Suppressor macrophage treated with lipopolysaccharide for 4 hours (primary cell): ENCODE measurements at places on chromosomes 16 and 17.

GRCh38 chr17:6677158-6677831 lies 25.7 kb downstream of the C17orf100 start:
- no peak for DNase-seq

DNA sequence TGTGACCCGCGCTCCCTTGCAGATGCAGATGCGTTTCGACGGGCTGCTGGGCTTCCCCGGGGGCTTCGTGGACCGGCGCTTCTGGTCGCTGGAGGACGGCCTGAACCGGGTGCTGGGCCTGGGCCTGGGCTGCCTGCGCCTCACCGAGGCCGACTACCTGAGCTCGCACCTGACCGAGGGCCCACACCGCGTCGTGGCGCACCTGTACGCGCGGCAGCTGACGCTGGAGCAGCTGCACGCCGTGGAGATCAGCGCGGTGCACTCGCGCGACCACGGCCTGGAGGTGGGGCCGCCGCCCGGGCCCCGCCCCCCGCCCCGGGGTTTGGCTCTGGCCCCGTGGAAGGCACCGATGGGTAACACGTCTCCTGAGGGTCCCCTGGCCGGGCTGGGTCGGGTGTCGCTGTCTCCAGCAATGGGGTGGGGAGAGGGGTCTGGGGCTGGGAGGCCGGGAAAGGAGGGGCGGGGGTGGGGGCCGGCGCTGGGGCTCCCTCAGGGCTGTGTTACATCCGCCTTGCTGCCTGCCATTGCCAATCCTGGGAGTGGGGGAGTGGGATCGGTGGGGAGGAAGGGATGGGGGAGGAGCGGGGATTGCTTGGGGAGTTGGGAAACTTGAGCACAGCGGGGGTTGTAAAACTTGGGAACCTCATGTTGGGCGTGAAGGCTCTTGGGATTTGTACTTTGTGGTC lies 737 bp downstream of the NUDT16L1 start:
- DNase-seq, result no peak

- DNase-seq, result no peak
Measured at GRCh38 chr17:249236-249993, 68.0 kb upstream of the DOC2B start.

- no peak for DNase-seq
Measured at GRCh38 chr16:47872225-47872624, 283.6 kb downstream of the ABCC12 start.

- DNase-seq, result no peak
Measured at GRCh38 chr17:71375948-71376347, 744.9 kb upstream of the SOX9 start.

GRCh38 chr17:33046361-33047255 lies 55.0 kb downstream of the SPACA3 start:
- no peak for DNase-seq

DNA sequence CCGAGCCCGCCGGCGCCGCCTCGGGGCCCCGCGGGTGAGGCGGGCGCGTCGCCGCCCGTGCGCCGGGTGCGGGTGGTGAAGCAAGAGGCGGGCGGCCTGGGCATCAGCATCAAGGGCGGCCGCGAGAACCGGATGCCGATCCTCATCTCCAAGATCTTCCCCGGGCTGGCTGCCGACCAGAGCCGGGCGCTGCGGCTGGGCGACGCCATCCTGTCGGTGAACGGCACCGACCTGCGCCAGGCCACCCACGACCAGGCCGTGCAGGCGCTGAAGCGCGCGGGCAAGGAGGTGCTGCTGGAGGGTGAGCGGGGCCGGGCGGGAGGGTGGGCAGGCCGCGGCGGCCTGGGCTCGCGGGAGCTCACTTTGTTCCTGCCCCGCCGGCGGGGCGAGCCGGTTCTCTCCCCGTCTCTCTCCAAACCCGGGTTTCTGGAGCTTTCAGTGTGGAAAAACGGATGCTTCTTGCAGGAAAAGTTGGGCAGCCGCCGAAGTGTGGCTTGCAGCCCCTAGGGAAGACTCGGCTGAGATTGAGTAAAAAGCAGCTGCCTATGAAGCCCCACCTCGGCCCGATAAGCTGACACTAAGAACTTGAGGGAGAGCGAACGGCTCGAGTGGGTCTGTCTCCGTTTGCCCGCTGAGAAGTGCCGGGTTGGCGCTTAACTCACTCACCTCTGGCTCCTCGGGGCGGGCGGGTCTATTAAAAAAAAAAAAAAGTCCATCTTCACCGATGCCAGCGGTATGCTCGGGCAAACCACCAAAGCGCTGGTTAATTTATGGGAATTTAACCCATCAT lies 677 bp downstream of the SNTB2 start:
- peak; percentile 41 for DNase-seq

GRCh38 chr16:49833085-49833484 lies 22.8 kb downstream of the ZNF423 start:
- DNase-seq, result no peak

DNA sequence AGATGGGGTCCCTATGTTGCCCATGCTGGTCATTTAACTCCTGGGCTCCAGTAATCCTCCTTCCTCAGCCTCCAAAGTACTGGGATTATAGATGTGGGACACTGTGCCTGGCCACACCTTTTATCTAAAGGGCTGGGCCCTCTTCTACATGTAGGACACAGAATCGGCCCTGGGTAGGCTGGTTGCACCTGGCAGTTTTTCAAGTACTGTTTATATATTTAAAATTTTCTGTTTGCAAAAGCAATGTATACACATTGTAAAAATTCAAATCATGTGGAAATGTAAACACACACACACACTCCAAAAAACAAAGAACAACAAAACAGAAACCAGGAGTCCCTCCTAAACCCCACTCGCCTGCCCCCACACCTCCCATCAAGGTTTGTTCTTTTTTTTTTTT lies 28.1 kb upstream of the SIAH1 start:
- DNase-seq, result no peak

DNA sequence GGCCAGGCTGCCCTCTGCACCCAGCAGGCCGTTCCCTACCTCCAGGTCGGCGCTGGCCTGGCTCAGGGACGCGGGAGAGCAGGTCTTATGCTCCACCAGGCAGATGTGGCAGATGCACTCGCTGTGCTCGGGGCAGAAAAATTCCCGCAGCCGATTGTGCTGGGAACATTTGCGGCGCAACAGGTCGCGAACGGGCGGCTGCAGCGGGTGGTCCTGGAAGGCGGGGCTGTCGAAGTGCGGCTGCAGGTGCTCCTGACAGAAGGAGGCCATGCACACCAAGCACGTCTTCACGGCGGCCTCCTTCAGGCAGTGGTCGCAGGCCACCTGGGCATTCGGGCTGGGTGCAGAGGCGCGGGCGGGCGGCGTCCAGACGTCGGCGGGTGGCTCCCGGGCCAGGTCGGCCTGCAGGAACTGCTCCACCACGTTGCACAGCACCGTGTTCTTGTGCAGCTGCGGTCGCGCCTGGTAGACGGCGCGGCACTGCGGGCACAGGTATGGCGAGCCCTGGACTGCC lies 439 bp downstream of the TRIM25 start:
- DNase-seq, result peak; percentile 28

DNA sequence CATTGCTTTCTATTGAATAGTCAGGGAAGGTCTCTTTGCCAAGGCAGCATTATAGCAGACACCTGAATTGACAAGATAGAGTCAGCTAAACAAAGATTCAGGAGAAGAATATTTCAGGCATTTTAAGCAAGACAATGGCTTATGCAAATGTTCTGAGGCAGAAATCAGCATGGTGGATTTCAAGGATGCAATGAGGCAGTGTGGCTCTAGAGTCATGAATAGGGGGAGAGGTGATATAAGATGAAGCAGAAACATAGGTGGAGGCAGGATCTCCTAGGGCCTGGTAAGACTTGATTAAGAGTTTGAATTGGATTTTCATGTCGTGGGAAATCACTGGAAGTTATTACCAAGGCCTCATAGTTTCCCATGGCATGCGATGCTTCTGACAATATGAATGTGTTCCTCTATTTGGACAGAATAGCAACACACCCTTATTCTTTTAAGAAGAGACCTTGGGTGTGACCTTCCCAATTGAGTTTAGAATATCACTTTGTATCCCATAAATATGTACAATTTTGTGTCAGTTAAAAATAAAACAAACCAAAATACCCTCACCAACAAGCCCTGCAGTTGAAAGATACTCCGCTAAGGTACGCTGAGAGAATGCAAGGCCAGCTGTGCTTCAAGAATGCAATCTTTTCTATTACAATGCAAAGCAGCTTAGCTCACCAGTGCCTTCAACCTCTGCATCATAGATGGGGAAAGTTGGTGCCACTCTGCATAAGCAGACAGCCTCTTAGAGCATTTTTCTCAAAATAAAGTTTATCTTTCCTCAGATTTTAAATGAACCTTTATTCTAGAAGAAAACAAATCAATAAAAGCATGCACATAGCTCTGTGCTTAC lies 139.6 kb upstream of the SALL1 start:
- DNase-seq, result no peak

- DNase-seq, result no peak
Measured at GRCh38 chr16:56956076-56956475, 5.7 kb upstream of the CETP start.

GRCh38 chr17:6491071-6491700 lies 46.9 kb downstream of the PIMREG start:
- no peak for DNase-seq

- no peak for DNase-seq
Measured at GRCh38 chr17:49255125-49255524, 24.5 kb upstream of the PHOSPHO1 start.

DNA sequence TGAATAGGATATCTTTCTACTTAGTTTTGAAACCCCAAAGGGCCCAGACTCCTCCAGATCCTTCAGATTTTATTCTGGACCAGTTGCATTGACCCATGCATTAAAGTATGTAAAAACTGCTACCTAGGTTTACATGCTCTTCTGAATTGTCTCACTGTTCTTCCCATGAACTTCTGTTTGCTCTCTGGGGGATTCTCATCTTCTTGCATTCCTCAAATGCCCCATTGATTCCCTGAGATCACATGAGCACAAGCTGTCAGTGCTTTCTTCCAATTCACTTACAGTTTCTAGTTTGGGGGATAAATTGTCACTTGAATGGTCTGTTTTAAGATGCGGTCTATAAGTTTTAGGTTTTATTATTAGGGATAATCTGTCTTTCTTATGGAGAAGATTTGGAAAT lies 188.9 kb upstream of the KIF2B start:
- DNase-seq, result no peak

DNA sequence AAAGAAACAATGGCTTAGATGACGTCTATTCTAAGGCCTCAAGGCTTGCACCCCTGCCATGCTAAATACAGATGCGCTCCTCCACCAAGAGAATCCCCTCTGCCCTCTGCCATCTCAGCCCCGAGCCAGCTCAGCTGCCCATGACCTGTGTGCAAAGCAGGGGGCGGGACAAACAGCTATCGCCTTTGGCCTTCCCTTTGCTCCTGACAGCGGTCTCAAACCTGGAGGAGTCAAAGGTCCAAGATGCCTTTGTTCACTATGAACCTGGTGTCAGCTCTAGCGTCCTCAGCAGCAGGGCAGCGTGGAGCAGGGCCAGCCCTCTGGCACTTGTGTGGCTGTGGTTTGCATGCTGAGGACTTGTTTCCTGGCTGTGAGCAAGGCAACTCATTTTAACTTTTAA lies 12.3 kb downstream of the SLX4 start:
- DNase-seq, result no peak

DNA sequence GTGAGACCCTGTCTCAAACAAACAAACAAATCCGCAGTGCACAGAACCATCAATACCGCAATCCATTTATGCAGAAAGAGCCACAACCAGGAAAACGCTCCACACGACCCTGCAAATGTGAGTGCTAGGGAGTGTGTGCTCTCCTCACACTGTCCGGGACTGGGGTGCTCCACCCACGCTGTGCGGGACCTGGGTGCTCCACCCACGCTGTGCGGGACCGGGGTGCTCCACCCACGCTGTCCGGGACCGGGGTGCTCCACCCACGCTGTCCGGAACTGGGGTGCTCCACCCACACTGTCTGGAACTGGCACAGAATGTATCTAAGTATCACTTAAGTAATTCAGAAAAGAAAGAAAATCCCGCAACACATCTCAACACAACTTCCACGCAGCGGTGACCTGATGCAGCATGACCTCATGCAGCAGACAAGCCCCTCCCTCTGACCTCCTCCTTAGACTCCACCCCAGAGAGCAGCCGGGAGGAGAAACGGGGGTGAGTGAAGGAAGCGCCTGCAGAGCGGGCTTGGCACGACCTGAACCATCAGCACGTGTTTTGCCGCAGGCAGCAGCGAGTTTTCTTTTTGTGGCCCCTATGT lies 38.5 kb downstream of the ZNF276 start:
- DNase-seq, result peak; percentile 19

DNA sequence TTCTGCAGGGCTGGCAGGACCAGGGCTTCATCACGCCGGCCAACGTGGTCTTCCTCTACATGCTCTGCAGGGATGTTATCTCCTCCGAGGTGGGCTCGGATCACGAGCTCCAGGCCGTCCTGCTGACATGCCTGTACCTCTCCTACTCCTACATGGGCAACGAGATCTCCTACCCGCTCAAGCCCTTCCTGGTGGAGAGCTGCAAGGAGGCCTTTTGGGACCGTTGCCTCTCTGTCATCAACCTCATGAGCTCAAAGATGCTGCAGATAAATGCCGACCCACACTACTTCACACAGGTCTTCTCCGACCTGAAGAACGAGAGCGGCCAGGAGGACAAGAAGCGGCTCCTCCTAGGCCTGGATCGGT lies 1.4 kb downstream of the CDK5R1 start:
- DNase-seq, result no peak

DNA sequence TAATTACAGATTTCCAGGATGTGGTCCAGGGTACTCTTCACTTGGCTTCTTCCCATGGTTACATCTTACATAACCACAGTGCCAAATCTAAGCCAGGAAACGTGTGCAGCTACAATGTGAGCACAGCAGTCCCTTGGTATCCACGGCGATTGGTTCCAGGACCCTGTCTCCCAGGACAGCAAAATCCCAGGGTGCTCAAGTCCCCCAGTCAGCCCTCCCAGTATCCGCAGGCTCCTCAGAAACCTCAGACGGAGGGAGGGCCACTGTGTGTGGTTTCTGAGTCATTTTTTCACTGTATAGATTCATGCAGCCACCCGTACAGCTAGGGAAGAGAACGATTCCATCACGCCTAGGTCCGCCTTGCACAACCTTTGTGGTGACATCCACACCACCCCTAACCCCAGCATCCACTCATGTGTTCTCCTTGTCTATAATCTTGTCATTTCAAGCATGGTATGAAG lies 11.1 kb upstream of the ATP2C2 start:
- DNase-seq, result peak; percentile 72

GRCh38 chr16:8720080-8720966 lies 45.9 kb downstream of the ABAT start:
- no peak for DNase-seq

DNA sequence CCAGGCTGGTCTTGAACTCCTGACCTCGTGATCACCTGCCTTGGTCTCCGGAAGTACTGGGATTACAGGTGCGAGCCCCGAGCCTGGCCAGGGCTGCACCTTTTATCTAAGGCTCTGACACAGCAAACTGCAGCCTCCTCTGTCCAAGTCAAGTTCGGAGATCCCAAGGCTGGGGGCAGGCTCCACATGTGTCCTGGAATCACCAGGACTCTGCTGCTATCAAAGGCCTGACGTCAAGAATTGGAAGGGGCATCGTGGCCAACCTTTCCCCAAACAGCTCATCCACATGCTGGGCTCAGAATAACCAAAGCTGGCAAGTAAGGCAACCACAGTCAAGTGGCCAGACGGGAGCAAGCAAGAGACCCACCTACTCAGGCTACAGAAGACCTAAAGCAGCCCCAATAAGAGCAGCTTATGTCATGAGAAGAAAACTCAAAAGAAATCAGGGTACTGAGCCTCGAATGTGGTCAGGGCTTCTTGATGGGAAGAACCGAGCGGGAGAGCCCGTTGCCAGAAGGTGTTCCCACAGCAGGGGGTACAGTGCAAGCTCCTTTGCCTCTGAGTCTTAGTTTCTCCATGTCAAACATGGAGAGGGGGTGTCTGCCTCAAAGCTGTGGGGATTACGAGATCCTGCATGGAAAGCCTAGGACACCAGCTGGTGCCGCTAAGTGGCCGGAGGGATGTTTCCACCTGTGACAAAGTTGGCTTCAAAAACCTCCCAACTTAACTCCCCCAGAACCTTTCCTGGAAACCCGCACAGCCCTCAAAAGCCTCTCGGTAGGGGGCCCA lies 7.9 kb downstream of the MYBBP1A start:
- no peak for DNase-seq
